ENCODE measurements at places on chromosomes 12 and 14.

- no peak for DNase-seq
Observed at GRCh38 chr14:78782551-78782950, 612.4 kb downstream of the NRXN3 start.

DNA sequence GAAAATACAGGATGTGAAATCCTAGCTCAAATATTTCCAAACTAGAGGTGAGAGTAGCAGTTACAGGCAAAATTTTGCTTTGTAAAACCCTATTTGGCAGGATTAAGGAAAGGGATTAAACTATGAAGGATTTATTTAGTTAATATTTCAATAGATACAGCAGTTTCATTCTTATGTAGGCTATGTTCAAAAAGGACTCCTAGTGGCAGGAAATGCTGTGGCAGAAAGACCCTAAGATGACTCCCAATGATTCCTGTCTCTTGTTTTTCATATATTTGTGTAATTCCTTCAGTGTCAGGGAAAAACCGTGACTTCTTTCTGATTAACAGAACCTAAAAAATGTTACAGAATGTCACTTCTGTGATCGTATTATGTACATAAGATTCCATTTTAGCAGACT, 299.5 kb upstream of the RPL10L start:
- DNase-seq = no peak

GRCh38 chr14:49703965-49704364, 11.0 kb downstream of the KLHDC1 start:
- DNase-seq = no peak

DNA sequence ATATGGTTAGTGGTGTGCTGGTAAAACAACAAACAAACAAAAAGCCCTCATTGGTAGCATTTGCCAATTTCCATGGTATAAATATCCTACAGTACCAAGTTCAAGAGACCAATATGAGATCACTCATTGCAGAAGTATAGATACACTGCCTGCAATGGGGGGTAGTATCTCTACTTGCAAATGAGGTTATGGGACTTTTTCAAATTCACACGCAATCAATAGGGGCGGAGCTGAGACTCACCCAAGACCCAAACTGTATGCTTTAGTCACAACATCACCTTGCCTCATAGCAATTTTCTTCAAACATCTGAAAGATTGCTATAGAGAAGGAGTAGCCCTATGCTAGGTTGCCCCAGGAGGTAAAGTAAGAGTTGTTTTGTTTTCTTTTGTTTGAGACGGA, 93.7 kb downstream of the VCPKMT start:
- DNase-seq = no peak

GRCh38 chr12:99147130-99147529, 500.4 kb upstream of the GARIN6 start:
- no peak for DNase-seq

DNA sequence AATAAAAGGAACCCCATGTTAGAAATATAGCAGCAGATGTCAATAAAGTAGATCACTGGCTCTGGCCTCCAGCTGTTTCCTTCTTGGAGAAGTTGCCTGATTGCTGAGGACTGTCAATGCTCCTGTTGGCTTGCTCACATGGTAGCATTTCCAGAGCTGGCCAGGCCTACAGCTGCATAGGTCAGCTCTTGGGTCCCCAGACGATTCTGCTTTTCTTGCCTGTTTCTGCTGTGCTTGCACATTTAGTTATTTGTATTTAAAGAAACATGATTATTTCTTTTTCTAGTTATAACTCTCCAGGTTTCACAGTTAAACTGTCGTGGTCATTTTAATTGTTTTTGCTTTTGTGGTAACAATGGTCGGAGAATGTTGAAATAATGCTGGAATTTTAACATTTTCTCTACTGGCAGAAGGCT, 7.2 kb downstream of the NAV3 start:
- DNase-seq = no peak

DNA sequence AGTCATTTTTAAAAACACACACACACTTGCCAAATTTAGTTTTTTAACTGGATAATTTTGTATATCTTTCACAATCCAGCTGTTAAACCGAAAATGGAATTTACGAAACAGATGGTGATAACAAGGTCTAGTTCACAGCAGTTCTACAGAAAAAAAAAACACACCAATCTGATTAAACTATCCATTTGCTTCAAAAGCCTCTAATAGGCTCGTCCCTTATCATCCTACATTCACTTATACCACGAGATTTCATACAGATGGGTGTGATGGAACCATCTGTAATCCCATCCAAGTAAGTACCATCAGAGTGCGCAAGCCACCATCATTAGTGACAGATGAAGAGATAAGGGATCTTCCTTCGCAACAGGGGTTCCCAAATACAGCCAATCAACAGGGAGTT, 20.1 kb downstream of the GCH1 start:
- no peak for DNase-seq
